ENCODE measurements at places on chromosomes 5 and 9.

DNA sequence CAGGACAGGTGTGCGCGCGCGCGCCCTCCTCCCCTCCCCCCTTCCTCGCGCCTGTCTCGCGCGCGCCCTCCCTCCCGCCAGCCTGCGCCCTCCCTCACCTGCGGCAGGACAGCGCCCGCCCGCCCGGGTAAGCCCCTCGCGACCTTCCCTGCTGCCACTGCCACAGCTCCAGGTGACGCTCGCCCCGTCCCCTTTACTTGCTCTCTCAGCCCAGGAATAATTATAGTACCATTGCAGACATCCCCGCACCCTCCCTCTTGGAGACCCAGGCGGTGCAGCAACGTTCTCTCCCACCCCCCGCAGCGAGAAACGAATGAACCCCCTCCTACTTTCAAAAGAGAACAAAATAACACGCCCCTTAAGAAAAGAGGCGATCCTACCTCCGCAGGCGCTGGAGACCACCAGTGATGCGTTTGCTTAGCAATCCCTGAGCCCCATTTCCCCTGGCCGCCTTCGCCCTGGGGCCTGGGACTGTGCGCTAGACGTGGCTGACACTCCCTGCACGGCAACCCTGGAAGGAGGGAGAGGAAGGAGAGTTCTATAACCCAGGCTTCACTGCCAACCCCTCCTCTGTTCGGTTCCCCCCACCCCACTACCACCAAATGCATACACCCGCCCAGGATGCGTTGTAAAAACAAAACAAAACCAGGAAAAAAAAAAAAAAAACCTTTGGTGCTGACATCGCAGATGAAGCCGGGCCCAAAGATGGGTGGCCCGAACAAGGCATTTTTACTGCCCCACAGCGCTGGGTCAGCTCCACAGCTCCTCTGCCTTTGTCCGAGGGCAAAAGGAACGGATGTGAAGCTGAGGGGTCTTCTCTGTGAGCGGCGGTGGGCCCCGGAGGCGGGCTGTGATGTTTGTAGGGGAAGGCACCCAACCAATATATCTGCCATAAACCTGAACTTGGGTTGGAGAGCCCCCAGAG lies 5.6 kb upstream of the PURA start:
- peak; percentile 29 for DNase-seq

- DNase-seq = no peak
Measured at GRCh38 chr5:109546461-109546860, 136.7 kb upstream of the PJA2 start.

DNA sequence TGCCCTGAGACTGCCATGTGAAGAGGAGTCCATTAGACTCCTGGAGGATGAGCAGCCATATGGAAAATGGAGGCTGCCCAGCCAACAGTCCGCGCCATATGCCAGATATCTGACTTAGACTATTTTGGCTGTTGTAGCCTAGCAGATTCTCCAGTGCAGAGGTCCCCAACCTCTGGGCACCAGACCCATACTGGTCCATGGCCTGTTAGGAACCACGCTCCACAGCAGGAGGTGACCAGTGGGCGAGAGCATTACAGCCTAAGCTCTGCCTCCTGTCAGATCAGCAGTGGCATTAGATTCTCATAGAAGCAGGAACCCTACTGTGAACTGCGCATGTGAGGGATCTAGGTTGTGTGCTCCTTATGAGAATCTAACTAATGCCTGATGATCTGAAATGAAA lies 851.9 kb downstream of the NR2F1-AS1 start:
- no peak for DNase-seq

- no peak for DNase-seq
Measured at GRCh38 chr9:93319992-93320500, 131.4 kb upstream of the FAM120A start.
